Choroid plexus epithelial cell (primary cell): ENCODE measurements at places on chromosomes 6 and 20.

- DNase-seq = no peak
These were observed 5.6 kb upstream of the HM13 start for GRCh38 chr20:31508517-31509244.

DNA sequence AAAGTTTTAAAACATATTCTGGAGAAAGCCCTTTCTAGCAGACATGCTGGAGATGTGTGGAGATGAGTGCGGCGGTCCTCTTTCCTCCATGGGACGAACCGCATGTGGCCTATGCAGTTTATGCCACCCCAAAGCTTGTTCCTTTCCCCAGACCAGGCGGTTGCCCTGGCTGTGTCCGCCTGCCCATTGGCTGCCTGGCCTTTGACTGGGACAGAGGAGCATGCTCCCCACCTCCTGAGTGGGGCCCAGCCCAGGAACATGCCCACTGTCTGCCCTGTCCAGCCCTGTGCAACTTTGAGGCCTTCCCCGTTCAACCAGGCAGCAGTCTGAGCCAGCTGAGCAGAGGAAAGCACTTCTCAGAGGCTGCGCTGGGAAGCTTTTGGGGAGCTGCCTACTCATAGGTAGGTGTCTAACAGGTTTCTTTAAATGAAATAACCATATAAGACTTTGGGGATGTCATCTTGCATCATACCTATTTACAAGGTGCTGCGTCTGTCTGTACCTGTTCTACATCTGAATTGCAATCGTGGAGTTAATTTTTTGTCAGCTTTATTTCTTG lies 20.6 kb downstream of the FOXC1 start:
- no peak for DNase-seq

- no peak for DNase-seq
These were observed 4.4 kb upstream of the LMBRD1 start for GRCh38 chr6:69801225-69801624.

DNA sequence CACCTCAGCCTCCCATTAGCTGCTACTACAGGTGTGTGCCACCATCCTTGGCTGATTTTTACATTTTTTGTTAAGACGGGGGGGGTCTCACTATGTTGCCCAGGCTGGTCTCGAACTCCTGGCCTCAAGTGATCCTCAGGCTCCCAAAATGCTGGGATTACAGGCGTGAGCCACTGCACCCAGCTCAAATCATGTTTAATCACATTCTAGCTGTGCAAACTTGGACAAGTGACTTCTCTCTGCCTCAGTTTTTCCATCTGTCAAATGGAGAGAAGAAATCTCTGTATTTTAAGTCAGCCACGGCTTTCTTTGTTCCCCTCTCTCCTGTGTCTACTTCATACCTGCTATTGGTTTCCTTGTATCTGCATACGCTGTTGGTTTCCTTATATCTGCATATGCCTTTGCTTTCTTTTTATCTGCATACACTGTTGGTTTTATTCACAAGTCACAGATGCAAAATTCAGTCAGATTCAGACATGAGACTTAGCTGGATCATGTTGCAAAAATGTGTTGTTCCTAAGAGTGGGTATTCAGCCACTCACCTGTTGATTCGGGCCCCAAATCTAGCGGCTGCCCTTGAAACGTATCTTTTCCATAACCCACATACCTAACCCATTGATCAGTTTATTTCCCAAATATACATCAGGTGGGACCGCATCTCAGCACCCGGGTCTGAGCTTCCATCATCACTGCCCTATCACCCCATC lies 30.2 kb downstream of the SULF2 start:
- DNase-seq = no peak

DNA sequence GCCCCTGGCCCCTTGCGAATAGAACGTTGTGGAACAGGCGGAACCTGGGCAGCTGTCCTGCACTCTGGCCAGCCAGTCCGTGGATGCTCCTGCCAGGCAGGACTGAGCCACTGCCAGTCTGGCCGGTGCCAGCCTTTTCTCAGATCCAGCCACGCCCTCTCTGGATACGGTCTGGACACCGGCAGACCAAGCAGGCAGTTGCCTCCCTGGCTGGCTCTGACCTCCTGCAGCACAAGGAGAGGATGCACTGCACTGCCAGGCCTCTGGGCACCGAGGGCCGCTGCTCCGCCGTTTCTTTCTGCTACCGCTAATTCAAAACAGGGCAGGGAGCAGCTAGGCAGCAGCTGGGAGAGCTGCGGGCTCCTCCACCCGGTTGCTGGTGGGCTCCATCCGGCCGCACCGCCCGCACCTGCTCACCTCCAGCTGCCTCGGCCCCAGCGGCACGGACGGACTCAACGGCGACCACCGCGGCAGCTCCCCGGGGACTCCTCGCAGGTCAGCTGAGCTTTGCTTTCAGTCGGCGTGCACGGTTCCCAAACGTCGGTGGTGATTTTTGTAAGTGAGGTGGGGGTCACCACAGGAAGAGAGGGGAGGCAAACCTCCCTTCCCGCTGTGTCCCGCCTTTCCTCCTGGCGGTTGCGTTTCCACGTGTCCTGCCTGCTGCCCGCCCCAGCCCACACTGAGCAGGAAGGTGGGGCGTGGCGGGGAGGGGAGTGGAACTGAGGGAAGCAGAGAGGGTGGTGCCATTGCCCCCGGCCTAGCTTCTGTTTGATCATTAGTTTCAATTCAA lies 30.3 kb upstream of the AFDN start:
- peak; percentile 5 for DNase-seq
